ENCODE measurements at places on chromosomes 12 and 14.
A peak's percentile ranks its signal among the peaks of the same experiment; 100 is the strongest.

DNA sequence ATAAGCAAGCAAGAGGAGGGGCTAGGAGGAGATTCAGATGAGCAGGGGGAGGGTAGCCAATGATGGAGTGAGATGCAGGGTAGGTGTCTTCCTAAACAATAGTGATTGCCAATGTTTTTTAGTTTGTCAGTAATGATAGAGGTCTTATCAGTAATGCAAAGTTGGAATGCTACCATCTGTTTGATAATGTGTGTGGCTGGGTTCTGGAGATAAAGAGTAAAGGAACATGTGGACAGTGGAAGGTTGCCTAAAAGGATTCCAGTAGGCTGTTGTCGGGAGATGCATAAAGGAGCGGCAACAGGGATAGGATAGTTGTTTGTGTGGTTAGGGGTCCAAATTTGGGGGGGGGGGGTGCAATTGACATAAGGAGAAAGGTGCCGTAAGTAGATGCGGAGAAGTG is 52.5 kb downstream of the TESPA1 start:
- no peak overlapping the region for H3K27ac ChIP-seq
- H3K36me3 ChIP-seq = no peaks in the 10 kb centered on the region
- no peaks in the 10 kb centered on the region for H3K4me1 ChIP-seq

- H3K36me3 ChIP-seq = no peaks in the 10 kb centered on the region
- H3K27ac ChIP-seq = peak overlapping the region; percentile 23
- no peaks in the 10 kb centered on the region for H3K4me1 ChIP-seq
- H3K27me3 ChIP-seq = no peaks in the 10 kb centered on the region
Observed at GRCh38 chr14:97978341-97978740, 1181.2 kb downstream of the VRK1 start.

- no peak for DNase-seq
- no peak overlapping the region for H3K27ac ChIP-seq
- H3K27me3 ChIP-seq = no peaks in the 10 kb centered on the region
- no peak overlapping the region for H3K4me3 ChIP-seq
- no peaks in the 10 kb centered on the region for H3K36me3 ChIP-seq
- no peaks in the 10 kb centered on the region for H3K4me1 ChIP-seq
Observed at GRCh38 chr14:33655421-33655820, 295.5 kb downstream of the EGLN3 start.

DNA sequence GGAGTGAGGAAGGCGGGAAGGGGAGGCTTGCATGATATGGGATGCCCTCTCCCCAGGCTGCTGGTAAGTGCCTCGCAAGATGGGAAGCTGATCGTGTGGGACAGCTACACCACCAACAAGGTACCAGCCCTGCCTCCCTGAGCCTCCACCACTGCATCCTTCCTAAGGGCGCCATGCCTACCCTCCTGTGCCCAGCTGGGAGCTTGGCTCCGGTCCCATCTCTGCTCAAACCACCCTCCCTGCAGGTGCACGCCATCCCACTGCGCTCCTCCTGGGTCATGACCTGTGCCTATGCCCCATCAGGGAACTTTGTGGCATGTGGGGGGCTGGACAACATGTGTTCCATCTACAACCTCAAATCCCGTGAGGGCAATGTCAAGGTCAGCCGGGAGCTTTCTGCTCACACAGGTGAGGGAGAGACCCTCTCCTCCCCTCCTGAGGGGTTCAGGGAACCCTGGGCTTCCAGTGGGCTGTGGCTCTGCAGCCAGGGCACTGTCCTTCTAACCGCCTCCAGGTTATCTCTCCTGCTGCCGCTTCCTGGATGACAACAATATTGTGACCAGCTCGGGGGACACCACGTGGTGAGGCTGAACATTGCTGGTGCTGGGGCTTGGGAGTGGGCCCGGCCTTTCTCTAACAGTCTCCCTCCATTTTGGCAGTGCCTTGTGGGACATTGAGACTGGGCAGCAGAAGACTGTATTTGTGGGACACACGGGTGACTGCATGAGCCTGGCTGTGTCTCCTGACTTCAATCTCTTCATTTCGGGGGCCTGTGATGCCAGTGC is 2.6 kb downstream of the GNB3 start:
- H3K36me3 ChIP-seq = no peaks in the 10 kb centered on the region
- no peaks in the 10 kb centered on the region for H3K27me3 ChIP-seq
- H3K4me1 ChIP-seq = no peaks in the 10 kb centered on the region
- H3K27ac ChIP-seq = no peak overlapping the region
- no peak for DNase-seq
- no peak overlapping the region for H3K4me3 ChIP-seq

- no peaks in the 10 kb centered on the region for H3K27me3 ChIP-seq
- no peak overlapping the region for H3K4me3 ChIP-seq
- no peaks in the 10 kb centered on the region for H3K4me1 ChIP-seq
- no peak overlapping the region for H3K27ac ChIP-seq
- DNase-seq = no peak
Observed at GRCh38 chr12:41699658-41700057, 445.0 kb downstream of the GXYLT1 start.

DNA sequence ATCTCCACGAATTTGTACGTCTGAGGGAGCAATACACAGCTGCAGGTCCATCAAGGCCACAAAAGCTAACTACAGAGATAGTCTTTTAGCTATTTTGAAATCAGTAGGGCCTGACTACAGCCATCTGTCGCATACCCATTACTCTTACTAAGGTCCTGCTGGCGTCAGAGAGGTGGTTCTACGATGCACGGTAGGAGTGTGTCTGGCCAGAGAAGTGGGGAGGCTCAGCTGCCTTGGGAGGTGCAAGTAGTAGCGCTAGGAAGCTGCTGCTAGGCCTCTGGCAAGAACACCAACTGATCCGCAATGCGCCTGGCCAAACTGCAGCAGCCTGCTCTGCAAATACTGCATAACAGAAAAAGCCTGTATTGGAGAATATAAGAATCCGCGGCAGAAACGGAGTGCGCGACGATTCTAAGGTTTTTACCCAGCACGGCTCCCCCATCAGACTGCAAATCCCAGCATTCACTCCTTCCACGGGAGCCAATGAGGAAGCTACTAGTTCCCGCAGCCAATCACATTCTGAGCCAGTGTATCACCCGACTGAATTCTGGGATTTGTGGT is 743 bp upstream of the CAND1 start:
- H3K27ac ChIP-seq = peak overlapping the region; percentile 91
- H3K27me3 ChIP-seq = no peaks in the 10 kb centered on the region
- H3K36me3 ChIP-seq = no peaks in the 10 kb centered on the region

DNA sequence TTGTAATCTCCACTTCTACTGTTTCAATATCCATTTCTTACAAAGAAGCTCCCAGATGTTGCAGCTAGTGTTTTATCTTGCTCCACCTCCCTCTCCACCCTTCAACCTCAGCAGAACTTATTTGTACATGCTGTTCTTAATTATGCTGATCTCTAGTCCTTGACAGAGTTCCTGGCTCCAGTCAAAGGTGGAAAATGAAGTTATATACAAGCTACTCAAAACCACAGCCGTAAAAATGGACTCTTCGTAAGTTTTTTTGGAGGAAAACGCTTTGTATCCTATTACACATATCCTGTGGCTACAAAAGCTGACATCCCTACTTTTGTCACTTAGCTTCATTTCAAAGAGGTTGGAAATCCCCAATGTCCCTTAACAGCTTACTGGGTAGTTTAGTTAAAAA is 1.3 kb downstream of the CLEC1A start:
- H3K27ac ChIP-seq = no peak overlapping the region
- H3K36me3 ChIP-seq = no peaks in the 10 kb centered on the region
- no peaks in the 10 kb centered on the region for H3K27me3 ChIP-seq
- DNase-seq = no peak

DNA sequence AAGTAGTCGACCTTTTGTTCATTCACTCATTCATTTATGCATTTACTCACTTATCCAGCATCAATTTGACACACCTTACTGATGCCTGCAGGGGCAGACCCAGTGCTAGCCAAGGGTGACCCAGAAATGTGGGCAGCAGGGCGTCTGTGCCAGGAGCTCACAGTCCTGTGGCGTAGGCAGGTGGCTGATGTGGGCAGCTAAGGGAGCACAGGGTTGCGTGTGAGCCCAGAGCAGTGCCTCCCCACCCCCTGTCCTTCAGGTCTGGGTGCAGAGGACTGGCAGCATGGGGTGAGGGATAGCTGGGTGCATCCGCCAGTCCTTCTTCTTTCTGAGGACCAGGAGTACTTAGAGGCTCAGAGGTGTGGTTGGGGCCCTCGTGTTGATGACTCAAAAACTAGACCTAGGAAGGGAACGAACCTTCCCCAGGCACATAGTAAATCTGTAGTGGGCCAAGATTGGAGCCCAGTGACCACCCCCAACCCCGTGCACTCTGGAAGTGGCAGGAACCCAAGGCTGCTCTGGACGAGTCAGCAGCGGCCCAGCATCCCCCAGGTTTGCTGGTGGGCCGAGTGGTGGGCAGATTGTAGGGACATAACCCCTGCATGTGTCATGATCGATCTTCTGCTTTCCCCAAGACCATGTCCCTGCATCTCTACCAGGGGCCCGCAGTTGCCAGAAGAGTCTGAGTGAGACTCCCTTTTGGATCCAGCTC is 63.9 kb downstream of the BEGAIN start:
- no peak for DNase-seq
- no peaks in the 10 kb centered on the region for H3K27me3 ChIP-seq

DNA sequence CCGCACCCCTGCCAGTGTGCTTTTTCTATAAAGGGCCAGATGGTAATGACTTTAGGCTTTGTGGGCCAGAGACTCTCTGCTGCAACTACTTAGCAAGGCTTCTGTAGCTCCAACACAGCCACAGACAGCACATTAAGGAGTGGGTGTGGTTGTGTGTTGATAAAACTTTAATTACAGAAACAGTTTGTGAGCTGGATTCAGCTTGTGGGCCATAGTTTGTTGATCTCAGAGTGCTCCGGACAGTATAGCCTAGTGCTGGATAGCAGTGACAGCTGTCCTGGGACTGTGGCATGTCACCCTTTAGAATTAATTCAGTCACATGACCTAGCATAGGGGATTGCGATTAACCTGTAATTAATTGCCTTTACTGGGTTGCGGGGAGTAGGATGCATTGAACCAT is 109.7 kb downstream of the ZNF664 start:
- no peaks in the 10 kb centered on the region for H3K36me3 ChIP-seq
- H3K27me3 ChIP-seq = no peaks in the 10 kb centered on the region
- no peak overlapping the region for H3K27ac ChIP-seq
- DNase-seq = no peak
- H3K4me1 ChIP-seq = peaks cover 5% of the 10 kb centered on the region
- no peak overlapping the region for H3K4me3 ChIP-seq

- H3K36me3 ChIP-seq = no peaks in the 10 kb centered on the region
- H3K4me3 ChIP-seq = no peak overlapping the region
- DNase-seq = no peak
Observed at GRCh38 chr12:10027311-10027710, 3.2 kb upstream of the CLEC9A start.

DNA sequence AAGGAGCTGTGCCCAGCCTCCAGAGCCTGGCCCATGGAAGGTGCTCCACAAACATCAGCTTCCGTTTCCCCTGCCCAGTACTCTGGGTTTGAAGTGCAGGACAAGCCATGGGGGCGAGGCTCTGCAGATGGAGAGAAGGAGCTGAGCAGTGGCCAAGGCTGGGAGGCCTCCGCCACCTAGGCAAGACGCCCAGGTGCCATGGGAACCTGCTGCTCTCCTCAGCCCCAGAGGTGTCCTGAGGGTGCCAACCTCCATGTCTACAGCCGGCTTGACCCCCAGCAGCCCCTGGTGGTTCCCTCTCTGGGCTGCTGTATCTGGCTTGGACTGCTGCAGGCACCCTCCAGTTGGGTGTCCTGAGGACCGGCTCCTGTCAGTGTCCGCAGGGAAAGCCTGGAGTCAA is 12.4 kb downstream of the KRT71 start:
- H3K27me3 ChIP-seq = no peaks in the 10 kb centered on the region
- H3K4me1 ChIP-seq = peaks cover 20% of the 10 kb centered on the region
- no peak for DNase-seq
- H3K4me3 ChIP-seq = no peak overlapping the region
- no peaks in the 10 kb centered on the region for H3K36me3 ChIP-seq
- H3K27ac ChIP-seq = no peak overlapping the region

- H3K4me3 ChIP-seq = peak overlapping the region; percentile 80
- H3K36me3 ChIP-seq = no peaks in the 10 kb centered on the region
- H3K27me3 ChIP-seq = no peaks in the 10 kb centered on the region
- H3K27ac ChIP-seq = peak overlapping the region; percentile 98
- no peak for DNase-seq
- H3K4me1 ChIP-seq = peaks cover 31% of the 10 kb centered on the region
Observed at GRCh38 chr12:118059341-118060191, 1.4 kb downstream of the WSB2 start.

All from hepatocyte (in vitro differentiated cells).